ENCODE measurements at places on chromosomes 3 and 15.

- DNase-seq: no peak
Observed at GRCh38 chr3:45946875-45947274, 3.6 kb downstream of the CXCR6 start.

DNA sequence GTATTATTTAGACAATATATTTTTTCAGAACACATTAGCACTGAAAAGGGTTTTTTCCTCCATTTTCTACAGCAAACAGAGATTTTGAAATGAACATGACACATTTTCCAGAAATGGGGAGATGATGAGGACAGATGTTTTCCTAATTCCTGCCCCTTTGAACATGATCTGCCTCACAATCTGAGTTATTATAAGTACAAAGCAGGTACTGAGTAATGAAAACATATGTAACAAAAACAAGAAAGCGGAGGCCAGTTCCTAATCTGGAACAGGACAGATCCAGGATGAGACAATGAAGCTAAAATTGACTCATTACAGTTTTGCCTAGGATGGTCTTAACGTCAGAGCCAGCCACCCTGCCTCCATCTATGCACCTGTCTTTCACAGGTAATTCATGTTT, 642.8 kb upstream of the NR2F2 start:
- no peak for DNase-seq

DNA sequence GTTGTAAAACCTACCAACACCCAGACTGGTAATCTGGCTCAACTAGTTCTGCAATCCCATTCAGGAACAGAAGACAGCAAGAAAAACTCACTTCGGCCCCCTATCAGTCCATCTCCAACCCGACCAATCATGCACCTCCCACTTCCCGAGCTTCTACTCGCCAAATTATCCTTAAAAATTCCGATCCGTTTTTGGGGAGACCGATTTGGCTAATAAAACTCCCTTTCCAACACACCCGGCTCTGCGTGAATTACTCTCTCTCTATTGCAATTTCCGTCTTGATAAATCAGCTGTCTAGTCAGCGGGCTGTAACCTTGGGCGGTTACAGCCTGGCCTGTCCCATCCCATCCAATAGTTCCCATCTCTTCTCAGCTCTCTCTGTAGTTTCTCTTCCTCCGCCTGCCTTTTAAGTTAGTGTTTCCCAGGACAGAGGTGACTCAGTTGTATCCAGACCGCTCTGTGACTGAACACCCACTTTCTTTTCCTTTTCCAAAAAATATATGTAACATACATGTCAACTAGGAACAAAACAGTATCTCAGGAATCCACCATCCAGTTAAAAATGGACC, 780 bp upstream of the ACAD9 start:
- peak; percentile 28 for DNase-seq

GRCh38 chr3:139935016-139935865, at the start of gene CLSTN2:
TSS of gene CLSTN2 (plus strand) at chr3:139935185.
- peak; percentile 42 for DNase-seq

- DNase-seq: no peak
Observed at GRCh38 chr3:5275529-5275928, 88.0 kb downstream of the EDEM1 start.

DNA sequence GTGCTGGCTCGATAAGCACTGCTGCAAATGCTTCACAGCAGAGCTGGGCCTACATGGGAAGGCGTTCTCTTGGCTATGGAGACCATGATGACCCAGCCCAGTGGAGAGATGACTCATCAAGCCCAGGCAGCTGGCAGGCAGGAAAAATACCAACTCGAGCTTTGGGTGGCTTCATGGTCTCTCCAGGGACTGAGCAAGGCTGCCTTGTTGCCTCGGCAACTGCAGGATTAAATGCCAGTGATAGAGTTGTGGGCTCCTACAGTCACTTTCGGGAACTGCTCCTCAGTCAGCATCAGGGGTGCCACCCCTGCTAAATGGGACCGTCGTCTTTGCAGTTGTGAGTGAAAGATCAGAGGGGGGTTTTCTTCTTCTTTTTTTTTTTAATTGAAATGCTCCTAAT, 54.6 kb upstream of the MYZAP start:
- no peak for DNase-seq

GRCh38 chr3:54228806-54229205, 106.5 kb downstream of the CACNA2D3 start:
- DNase-seq: no peak

DNA sequence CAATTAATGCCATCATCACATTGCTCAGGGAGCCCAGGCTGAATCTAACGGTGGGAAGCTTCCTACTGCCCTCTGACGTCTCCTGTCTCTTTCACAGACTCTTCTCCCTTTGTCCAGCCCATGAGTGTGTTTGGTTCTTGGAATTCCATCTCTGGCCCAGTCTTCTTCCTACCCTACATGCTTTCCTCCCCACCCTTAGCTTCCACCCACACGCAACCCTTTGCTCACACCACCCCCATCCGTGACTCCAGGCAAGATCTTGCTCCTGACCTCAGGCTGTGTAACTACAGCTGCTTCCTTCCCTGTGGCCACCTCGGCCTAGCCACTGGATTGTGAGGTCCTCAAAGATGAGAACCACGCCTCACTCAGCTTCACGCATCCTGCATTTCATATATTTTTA, 72.3 kb upstream of the THBS1 start:
- DNase-seq: no peak

DNA sequence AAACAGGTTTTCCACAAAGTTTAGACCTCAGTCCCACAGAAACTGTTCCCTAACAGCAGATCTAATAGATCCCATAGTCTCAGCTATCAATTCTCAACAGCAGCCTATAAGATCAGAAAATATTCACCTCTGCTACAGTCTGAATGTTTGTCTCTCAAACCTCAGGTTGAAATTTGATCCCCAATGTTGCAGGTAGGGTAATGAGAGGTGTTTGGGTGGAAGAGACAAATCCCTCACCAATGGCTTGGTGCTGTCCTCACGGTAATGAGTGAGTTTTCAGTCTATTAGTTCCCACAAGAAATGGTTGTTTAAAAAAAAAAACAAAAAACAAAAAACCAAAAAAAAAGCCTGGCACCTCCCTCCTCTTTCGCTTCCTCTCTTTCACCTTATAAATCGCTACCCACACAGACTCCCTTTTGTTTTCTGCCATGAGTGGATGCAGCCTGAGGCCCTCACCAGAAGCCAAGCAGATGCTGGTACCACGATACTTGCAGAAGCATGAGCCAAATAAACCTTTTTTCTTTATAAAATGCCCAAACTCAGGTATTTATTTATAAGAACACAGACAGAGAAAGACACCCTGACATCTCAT, 14.2 kb downstream of the ZNF280D start:
- DNase-seq: no peak

GRCh38 chr3:143737065-143737464, 111.2 kb downstream of the SLC9A9 start:
- DNase-seq: no peak

DNA sequence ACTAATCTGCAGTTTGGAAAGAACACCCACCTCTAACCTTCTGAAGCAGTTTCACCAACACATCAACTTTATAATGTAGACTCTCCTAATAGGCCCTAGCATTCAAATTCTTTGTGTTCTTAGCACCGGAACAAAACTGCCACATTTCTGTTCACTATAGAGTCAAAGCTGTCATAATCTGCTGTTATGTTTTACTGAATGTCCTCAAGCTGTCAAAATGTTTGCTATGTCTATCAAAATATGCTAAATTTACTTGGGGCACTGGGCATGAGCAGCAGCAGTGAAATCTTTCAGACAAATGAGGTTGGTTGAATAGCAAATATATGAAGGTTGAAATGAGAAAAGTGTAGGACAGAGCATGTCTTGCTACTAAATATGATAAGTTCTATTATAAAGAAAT, 1.9 kb downstream of the WDR49 start:
- DNase-seq: no peak

DNA sequence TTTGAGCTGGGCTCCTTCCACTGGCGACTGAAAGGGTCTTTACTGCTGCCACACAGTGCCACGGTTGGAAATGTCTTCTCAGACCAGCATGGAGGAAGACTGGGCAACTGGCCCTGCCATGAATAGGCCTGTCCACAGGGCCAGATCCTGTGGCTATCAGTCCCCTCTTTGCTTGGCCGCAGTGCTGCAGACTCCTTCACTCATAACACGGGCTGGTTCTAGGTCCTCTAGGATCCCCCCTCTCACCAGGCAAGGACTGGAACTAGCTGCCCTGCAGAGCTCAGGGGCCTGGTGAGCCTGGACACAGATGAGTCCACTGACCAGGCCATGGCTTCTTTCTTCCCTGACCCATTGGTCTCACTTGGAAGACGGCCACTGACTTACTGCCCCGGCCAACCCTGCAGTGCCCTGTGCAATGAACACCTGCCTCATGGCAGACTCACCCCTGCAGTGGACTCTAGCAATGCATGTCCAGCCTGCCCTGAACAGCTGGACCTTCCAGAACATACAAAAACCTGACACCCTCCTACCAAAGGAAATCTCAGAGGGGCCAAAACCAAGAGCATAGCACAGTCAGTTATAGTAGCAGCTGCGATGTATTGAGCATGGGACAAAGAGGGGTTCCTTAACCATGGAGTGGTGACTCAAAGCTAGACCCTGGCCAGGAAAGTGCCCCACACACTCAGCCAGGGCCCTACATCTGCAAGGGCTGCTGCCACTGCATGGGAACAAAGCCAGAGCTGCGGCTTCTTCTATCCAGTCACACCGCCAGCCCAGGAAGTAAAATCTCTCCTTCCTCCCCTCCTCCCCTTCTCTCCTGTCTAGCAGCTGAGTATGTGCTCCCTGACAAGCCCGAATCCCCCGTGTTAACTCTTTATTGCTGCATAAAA, 72.1 kb upstream of the ITGA11 start:
- no peak for DNase-seq

DNA sequence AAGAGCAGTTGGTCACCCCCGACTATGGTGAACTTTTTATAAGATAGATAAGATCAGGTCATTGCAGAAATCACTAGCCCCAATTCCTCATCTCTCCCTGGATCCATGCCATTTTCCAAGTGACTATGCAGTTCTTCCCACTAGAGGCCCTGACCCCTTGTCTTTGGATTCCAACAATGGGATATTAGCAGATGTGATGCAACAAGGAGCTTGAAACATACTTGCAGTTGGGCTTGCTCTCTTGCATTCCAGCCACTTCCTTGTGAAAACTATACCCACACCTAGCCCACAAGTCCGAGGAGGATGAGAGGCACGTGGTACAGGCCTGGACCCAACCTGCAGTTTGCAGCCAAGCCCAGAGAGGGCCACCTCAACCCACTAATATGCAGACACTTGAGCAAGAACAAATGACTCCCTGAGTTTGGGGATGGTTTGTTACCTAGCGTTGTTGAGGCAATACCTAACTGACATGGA, 60.6 kb downstream of the SUCLG2 start:
- DNase-seq: no peak

DNA sequence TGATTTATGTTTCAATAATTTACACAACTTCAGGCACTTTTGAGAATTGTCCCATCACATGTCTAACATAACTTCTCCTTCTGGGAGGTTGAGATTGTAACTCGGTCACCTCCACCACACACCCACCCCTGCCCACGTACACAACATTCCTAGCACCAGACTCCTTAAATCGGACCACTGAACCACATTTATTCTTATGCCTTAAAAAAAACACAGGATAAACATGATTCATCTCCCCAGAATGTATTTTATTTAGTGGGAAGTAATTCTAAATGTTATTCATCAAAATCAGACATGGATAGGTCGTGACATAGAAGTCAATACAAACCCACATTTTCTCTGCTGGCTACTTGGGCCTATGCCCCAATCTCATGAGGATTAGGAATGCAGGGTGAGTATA, 3.0 kb downstream of the SNTN start:
- DNase-seq: no peak

DNA sequence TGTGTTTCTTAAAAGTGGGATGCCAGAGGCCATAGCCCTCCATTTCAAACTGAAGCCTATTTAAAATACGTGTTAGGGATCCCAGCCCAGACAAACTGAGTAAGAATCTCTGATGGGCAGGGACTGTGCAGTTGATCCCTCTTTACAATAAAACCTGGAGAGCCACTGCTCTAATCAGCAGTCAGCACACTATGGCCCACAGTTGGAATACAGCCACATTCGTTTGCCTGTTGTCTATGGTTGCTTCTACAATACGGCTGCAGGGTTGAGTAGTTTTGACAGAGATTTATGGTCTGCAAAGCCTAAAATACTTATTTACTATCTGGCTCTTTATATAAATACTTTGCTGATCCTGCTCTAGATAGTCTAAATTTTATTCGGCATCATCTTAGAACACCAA, 32.4 kb downstream of the TJP1 start:
- DNase-seq: no peak

DNA sequence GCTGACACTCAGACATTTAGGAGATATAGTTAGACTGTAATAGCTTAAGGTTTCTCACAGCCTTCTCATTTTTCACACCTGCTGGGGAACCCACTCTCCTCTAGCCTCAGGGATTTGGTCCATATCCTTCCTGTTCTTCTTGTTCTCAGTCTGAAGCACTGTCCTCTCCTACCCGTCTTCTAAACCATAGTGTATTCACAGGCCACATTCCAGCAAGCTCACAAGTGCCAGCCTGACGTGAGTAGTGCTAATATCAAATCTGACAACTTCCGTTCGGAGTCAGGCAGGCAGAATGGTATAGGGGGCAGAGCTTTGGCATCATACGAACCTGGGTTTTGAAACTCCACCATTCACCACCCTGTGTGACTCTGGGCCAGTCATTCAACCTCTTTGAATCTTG, 6.9 kb upstream of the CA12 start:
- no peak for DNase-seq

- no peak for DNase-seq
Observed at GRCh38 chr3:165852711-165853110, 15.5 kb upstream of the BCHE start.

DNA sequence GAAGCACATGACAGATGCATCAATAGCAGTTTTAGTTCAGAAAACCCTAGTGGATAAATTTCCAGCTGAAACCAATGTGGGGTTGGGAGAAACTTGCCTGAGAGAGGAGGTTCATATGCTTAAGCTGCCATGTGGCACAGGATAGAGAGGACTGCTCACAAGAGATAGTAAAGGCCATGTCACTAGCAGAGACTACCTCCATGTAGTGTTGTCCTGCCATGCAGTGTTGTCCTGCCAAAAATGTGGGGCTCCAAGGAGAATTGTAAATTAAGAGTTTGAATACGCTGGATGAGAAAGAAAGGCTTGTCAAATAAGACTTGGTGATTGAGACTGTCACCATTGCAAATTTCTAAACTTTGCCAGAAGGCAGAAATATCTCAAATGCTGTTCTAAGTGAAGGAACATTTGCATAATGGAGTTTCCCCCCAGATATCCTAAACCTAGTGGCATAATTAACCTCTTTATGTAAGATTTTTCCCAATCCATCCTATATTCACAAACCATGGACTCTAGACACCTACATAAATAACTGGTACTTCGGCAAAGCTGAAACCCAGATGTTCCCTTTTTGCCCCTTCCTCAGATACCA, 938.3 kb upstream of the ALCAM start:
- no peak for DNase-seq

GRCh38 chr3:189363590-189364255, 192.0 kb downstream of the TPRG1 start:
- no peak for DNase-seq

- DNase-seq: no peak
Observed at GRCh38 chr3:25035526-25035925, 392.5 kb upstream of the RARB start.

All from renal cortex interstitium (tissue), 15 donors.